GM23338 (cell line): ENCODE measurements at places on chromosomes 2 and 18. TPM values are rescaled to one million over a fixed set of nuclear protein-coding genes. Genes with fewer than 3 reads are reported as not detected.
A peak's percentile ranks its signal among the peaks of the same experiment; 100 is the strongest.

- DNase-seq = no peak
Observed at GRCh38 chr18:27249933-27250332, 64.8 kb upstream of the CHST9 start.

- no peak for DNase-seq
Observed at GRCh38 chr2:189527041-189527750, 53.4 kb downstream of the SLC40A1 start.

GRCh38 chr2:59930430-59930829, 623.0 kb downstream of the BCL11A start:
- DNase-seq = no peak

LOXHD1 gene
- total RNA-seq = 0.16 and 0.17 TPM in 2 replicates

DNA sequence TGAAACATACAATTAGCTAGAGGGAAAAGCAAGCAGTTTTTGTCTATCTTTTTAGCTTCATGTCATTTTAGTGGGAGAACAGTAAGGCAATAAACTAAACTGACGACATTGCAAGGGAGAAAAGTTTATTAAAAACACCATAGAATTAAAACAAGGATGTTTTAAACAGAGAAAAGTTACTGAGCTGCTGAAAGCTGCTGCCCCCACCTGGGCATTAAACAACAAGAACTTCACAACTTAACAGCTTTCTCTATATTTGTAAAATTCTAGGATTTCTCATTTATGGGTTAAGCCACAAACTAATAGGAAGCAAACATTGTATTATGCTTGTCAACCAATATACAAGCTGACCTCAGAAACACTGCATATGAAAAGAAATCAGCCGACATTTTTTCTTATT, 289.2 kb downstream of the ERBB4 start:
- peak; percentile 18 for DNase-seq

GRCh38 chr2:62184512-62185230, 11.2 kb upstream of the B3GNT2 start:
- no peak for DNase-seq

DNA sequence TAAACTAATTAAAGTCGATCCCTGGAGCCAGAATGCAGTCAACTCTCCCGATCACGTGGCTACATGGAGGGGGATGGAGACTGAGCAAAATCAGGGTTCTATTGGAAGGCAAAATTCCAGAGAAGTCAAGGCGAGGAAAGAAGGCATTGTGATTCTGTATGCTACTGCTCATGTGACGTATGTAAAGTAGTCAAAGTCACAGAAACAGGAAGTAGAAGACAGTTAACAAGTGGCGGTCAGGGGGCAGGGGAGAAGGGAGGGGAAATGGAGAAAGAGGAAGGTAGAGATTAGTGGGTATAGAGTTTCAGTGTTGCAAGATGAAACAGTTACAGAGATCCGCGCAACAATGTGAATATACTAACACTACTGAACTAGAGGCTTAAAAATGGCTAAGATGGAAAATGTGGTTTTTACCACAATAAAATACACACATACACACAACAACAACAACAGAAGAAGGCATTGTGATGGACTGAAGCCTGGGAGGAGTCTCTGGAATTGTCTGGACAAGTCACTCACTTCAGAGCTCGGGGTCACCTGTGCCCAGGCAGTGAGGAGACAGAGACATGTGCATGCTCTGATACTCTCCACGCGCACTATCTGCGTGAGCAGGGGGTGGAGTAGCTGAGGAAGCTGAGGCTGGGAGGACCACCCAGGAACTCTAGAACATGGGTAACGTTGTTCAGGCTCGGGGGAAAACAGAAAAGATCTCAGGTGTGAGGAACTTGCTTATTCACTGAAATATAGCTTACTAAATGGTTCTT, 89.9 kb upstream of the CDCA7 start:
- peak; percentile 67 for DNase-seq

- peak; percentile 9 for DNase-seq
Observed at GRCh38 chr2:103784261-103784660, 1022.4 kb downstream of the TMEM182 start.

- peak; percentile 94 for DNase-seq
Observed at GRCh38 chr2:222290736-222291484, 7.9 kb downstream of the PAX3 start.

- no peak for DNase-seq
Observed at GRCh38 chr2:111072220-111072871, 48.4 kb upstream of the BCL2L11 start.

GRCh38 chr2:223841436-223842190, 4.2 kb upstream of the AP1S3 start:
- DNase-seq = no peak

FIGN gene
- total RNA-seq = 13.2 and 17.2 TPM in 2 replicates

GRCh38 chr2:218257390-218257981, 3.3 kb upstream of the GPBAR1 start:
- DNase-seq = peak; percentile 91

DSG1 gene
- total RNA-seq = 0.04 TPM in 1 of 2 replicates, not detected in the other

DNA sequence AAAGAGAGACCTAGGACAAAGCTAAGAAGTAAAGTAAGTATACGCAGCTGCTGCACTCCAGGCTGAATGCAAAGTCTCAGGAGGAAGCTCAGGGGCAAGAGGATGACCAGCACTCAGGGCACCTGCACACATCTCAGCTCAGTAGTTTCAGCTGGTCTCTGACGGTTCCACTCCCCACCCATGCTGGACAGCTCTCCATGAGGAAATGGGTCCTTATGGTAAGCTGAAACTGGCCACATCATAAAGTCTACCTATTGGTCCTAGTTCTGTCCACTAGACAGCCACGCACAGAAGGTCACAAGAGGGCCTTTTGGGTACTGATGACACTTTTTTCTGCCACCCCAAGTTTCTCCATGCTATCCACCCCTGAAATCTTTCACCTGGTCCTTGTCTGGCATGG, 215.3 kb downstream of the TTC32 start:
- no peak for DNase-seq

G6PC2 gene
- not detected in 2 replicates for total RNA-seq

BCL11A gene
- total RNA-seq = 49.2 and 57.5 TPM in 2 replicates

COL3A1 gene
- 0.17 TPM in 1 of 2 replicates, not detected in the other for total RNA-seq

IL18R1 gene
- total RNA-seq = 0.17 and 0.89 TPM in 2 replicates

DNA sequence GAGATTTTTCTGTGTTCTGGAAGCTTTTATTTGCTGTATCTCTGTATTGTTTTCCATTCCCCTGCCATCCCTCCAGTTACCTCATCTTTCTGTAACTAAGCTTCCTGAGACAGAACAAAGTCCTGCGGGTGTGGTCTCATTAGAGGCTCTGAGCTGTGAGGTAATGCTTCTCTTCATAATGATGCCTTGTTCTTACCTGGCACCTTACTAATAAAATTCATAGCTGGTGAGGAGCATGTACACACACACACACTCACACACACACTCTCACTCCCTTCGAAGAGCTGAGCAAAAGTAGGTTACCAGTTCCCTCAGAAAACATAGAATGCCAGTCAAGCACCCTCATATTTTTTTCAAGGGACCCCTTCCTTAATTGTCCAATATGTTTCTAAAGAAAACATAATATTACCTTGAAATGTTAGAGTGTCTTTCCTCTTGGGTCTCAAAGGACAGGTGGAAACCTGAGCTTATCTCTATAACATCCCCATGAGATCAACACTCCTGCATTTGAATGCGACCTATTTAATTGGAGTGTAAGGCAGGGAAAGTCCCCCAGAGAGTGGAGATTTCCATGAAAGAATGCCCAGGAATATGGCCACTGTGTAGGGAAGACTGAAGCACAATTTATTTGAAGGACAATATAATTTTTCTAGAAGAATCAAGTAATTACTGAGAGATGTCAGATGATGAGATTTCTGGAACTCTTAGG, 161.6 kb upstream of the NCK2 start:
- no peak for DNase-seq

ZNF532 gene
- total RNA-seq = 216 and 225 TPM in 2 replicates

PAX8 gene
- total RNA-seq = 0.16 and 0.21 TPM in 2 replicates

KCNIP3 gene
- total RNA-seq = 0.83 and 2.6 TPM in 2 replicates

TEX44 gene
- not detected in 2 replicates for total RNA-seq

DNA sequence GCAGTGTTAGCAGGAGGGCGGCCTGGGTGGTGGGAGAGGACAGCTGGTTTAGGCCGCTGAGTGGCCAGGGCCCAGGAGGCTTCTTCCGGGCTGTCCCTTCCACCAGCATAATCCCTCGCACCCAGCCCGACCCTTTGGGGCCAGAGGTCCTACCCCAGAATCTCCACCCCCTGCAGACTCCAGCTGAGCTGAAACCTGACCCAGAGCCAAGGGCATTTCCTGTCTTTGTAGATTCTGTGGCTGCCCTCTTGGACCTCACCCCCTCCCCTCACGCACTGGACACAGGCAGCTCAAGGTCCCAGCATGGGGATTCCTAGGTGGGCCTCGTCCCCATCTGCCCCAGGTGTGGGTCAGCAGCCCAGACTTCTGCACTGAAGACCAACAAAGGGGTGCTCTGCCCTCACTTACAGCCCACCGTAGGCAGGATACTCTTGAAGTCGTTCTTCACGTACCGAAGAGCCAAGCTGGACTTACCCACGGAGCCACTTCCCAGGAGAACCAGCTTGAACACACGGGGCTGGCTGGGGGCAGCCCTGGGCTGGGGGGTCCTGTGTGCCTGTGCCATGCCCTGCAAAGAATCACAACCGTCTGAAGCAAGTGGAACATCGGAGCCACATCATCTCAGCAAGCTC, 4.8 kb downstream of the RAB17 start:
- DNase-seq = no peak

GPR39 gene
- 1.0 and 1.9 TPM in 2 replicates for total RNA-seq

GRCh38 chr2:237987268-237987667, 20.5 kb downstream of the UBE2F start:
- peak; percentile 29 for DNase-seq

GRCh38 chr18:3451989-3452749, 2.2 kb downstream of the TGIF1 start:
- DNase-seq = peak; percentile 54

IL36B gene
- total RNA-seq = not detected in 2 replicates

ARHGAP15 gene
- total RNA-seq = not detected in 2 replicates

- no peak for DNase-seq
Observed at GRCh38 chr2:164450278-164450677, 171.0 kb downstream of the GRB14 start.

VWC2L gene
- not detected in 2 replicates for total RNA-seq

GRCh38 chr2:233464531-233465240, 101.9 kb downstream of the USP40 start:
- no peak for DNase-seq

DNA sequence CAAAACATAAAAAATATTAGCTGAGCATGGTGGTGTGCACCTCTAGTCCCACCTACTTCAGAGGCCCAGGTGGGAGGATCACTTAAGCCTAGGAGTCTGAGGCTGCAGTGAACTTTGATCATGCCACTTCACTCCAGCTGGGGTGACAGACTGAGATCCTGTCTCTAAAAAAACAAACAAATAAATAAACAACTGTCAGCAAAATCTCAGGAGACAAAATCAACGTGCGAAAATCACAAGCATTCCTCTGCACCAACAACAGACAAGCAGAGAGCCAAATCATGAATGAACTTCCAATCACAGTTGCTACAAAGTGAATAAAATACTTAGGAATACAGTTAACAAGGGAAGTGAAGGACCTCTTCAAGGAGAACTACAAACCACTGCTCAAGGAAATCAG, 58.8 kb downstream of the TBR1 start:
- DNase-seq = no peak

GRCh38 chr2:100857915-100858314, 38.0 kb downstream of the NPAS2 start:
- DNase-seq = no peak

- DNase-seq = peak; percentile 45
Observed at GRCh38 chr2:133314795-133315194, 253.5 kb downstream of the NCKAP5 start.

DNA sequence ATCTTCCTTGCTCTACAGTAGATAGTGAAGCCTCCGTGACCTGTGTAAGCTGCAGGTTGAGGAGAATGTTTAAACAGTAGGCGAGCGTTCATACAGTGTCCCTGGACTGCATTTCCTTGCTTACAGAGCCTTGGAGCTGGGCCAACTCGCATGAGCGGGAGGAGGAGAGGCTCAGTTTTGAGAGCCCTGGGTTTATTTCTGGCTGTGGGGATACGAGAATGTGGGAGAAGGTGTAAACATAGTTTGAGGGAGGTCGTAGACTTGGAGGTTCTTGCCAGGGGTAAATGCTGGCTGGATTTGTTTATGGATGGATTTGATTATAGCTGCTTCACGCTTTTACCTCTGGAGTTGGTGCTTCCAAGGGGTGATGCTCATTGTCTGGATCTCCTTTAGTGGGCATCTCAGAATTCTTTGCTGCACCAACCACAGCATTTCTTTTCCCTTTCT, 20.8 kb downstream of the CRIM1 start:
- peak; percentile 58 for DNase-seq

DNA sequence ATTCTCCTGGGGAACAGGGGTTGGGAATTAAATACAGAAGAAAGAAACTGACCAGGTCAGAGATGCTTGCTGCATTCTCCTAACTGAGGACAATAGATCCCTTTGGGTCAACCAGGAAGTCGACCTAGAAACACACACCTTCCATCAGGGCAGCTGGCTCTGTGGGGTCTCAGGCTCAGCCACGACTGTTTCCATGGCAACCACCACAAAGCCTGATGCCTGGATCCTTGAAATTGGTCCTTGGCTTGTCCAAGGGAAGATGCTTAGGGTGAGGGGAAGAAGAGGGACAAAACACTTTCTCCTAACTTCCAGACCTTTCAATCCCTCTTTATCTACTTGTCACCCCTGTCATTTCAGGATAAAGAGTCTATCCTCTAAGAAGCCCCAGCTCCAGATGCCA, 194.4 kb downstream of the ALK start:
- peak; percentile 6 for DNase-seq

BMP10 gene
- not detected in 2 replicates for total RNA-seq

SCN7A gene
- 0.23 and 0.42 TPM in 2 replicates for total RNA-seq

- DNase-seq = no peak
Observed at GRCh38 chr18:24937639-24938275, 414.2 kb downstream of the ZNF521 start.
